ENCODE measurements at places on chromosomes 1 and 21. TPM values are rescaled to one million over a fixed set of nuclear protein-coding genes. Genes with fewer than 3 reads are reported as not detected.

DNA sequence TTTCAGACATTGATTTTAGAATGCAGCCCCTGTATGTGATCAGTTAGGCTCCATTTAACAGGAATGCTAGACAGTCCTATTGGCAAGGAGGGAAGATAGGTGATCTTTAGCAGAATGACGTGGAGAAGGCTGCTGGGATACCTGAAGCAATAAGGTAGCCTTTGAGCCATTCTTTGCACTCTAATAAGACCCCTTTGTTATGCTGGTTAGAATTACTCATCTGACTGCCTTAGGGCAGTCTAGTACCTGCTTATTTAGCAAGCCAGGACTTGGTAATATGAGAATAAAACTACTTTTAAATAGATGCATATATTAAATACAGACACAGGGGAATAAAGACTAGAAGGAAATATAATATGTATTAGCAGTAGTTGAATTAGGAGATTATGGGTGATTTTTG, 29.1 kb downstream of the NGF start:
- DNase-seq, result no peak

DNA sequence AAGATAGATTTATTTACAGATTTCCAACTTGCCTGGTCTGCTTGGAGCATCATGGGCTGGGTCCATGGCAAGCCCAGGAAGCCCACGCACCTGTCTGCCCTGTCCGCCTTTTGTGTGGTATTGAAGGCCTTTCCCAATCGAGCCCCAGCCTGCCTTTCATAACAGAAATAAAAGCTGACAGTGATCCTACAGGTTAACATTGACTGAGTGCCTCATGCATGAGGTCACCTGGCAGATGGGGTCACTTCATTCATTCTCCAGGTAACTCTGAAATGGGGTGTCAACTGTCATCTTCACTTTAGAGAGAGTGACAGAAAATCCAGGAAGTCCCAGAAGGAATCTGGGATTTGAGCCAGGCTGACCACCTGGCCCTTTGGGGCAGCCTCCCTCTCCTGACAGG, 36.3 kb upstream of the CASZ1 start:
- DNase-seq, result no peak

DNA sequence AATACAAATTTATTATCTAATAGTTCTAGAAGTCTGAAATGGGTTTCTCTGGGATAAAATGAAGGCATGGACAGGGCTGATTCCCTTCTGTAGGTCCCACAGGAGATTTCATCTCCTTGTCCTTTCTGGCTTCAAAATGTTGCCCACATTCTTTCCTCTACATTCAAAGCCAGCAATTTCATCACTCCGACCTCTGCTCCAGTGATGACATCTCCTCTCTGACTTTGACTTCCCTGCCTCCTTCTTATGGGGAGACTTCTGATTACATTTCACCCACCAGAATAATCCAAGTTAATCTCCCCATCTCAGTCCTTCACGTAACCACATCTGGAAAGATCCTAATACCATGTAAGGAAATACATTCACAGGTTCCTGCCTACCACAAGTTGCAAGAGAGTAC, 358.0 kb upstream of the C1orf87 start:
- no peak for DNase-seq

GRCh38 chr1:55280731-55281130, 65.6 kb upstream of the USP24 start:
- DNase-seq, result no peak

DNA sequence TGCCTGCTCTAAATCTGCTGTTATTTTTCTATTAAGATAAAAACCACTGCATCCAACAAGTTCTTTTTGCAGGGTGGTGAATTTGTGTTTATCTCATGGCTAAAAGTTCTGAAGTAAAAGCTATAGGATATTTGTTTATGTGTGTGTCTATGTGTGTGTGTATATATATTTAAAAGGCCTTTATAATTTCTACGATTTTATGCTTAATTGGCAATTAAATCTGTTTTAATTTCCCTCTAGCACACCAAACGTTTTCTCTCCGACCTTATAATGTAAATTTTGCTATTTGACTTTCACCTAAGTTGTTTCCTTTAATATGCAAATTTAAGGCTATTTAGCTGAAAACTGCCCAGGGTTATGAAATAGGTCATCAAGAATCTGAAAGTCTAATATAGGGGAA, 19.8 kb upstream of the HPDL start:
- DNase-seq, result no peak

GRCh38 chr1:86468501-86468977, at the start of gene CLCA1:
Gene CLCA1 (plus strand): TSS chr1:86468927. CDS start chr1:86468972, 45 bp downstream.
- DNase-seq, result no peak

- no peak for DNase-seq
These were observed 14.1 kb downstream of the XKR8 start for GRCh38 chr1:27973771-27974416.

GRCh38 chr1:176626572-176627061, 163.6 kb downstream of the PAPPA2 start:
- no peak for DNase-seq

GRCh38 chr1:236251587-236251986, 30.2 kb downstream of the ERO1B start:
- DNase-seq, result no peak

- peak; percentile 57 for DNase-seq
These were observed 25.3 kb downstream of the WLS start for GRCh38 chr1:68206848-68207689.

DNA sequence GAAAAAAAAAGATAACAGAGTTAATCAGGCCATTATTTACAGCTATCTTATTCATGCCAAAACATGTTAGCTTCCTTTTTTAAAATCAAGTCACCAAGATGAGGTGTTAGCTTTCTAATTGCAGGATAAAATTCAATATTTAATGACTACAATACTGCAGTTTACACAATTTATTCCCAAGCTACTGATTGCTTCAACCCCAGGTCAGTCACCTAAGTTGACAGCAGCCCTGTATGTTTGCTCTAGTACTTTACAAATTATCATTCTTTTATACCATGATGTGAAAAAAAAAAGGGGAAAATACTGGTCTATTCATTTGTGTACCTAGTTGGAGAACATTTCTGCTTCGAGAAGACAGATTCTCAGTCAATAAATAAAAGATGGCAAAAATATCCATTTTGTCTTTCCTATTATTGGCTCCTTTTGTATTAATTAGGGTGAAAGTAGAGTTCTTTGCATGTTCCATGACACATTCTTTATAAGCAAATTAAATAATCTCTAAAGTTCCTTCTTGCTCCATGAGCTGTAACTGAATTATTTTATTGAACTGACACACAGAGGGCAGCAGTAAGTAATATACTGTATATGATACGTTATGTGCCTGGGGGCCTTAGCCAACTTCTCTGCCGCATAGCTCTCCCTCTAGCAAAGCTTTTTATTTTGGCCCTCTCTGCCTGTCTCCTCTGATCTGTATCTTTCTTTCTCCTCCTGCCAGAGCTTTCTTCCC, 48.0 kb downstream of the DIPK1A start:
- DNase-seq, result no peak

DNA sequence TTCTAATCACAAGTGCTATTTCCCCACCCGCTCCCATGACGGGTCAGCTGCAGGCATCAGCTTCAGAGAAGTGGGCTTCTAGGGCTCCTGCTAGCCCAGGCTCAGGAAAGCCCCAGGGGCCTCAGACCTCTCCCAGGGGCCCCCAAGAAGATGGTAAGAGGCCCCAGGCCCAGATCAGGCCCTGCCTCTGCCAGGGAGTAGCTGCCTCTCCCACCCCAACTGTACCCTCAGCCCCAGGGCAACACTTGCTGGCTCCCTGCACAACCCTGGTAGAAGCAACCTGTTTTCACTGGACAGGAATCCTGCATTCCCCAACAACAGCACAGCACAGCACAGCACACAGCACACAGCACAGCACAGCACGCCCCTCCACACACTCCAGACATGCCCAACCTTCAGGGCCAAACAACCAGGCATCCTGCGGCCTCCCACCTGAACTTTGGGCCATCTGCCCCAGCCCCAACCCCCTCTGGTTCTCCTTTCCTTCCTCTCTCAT, 6.5 kb downstream of the BLACAT1 start:
- DNase-seq, result no peak

DNA sequence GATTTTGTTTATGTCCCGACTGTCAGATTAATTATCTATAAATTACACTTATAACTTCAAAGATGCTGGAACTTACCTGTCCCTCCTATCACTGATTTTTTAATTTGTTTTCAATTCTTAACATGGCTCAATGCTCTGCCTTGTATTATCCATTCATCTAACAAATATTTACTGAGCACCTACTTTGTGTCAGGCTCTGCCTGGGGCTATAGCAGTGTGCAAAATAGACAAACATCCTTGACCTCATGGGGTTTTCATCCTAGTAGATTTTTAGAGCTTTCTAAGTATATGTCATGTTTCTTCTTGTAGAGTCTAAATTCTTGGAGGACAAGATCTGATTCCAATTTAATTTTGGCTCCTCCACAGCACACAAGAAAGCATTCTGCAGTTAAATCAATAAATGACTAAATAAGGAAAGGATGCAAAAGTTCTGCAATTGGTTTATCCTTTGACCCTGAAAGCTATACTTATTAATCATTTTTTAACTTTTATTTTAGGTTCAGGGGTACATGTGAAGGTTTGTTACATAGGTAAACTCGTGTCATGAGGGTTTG, 10.8 kb upstream of the SMYD2 start:
- DNase-seq, result no peak

- no peak for DNase-seq
These were observed 37.9 kb upstream of the LRIG2 start for GRCh38 chr1:113035086-113035485.

- no peak for DNase-seq
These were observed 126.9 kb upstream of the PLPPR5 start for GRCh38 chr1:99131546-99131945.

GRCh38 chr1:8465692-8466091, 147.8 kb downstream of the SLC45A1 start:
- DNase-seq, result no peak

- no peak for DNase-seq
These were observed 66.6 kb downstream of the BCAR3 start for GRCh38 chr1:93614986-93615581.

GRCh38 chr1:1542766-1543705, 2.6 kb upstream of the TMEM240 start:
- DNase-seq, result no peak

DNA sequence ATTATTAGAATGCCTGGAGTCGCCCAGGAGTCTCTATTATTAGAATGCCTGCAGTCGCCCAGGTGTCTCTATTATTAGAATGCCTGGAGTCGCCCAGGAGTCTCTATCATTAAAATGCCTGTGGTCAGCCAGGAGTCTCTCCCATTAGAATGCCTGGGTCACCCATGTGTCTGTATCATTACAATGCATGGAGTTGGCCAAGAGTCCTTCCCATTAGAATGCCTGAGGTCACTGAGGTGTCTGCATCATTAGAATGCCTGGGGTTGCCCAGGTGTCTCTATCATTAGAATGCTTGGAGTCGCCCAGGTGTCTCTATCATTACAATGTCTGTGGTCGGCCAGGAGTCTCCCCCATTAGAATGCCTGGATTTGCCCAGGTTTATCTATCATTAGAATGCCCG, 66.9 kb downstream of the RNF187 start:
- DNase-seq, result no peak

- no peak for DNase-seq
These were observed 3.6 kb downstream of the NIBAN1 start for GRCh38 chr1:184970691-184971161.

DNA sequence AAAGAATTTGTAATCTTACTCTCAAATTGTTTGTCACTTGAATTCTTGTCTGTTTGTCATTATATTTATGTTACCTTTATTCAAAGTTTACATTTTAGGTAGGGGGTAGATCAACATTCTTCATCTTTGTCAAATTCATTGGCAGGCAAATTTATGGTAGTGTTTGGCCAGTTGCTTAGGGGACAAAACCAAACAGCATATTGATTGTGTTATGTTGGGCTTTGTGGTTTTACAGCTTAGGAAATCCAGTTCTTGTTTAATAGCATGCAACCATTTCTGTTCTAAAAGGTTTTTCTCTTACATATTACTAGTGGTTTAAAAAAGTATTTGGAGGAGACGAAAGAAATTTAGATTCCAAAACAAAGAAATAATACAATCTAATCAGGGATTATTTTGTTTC, 91.4 kb downstream of the HMCN1 start:
- DNase-seq, result no peak

DNA sequence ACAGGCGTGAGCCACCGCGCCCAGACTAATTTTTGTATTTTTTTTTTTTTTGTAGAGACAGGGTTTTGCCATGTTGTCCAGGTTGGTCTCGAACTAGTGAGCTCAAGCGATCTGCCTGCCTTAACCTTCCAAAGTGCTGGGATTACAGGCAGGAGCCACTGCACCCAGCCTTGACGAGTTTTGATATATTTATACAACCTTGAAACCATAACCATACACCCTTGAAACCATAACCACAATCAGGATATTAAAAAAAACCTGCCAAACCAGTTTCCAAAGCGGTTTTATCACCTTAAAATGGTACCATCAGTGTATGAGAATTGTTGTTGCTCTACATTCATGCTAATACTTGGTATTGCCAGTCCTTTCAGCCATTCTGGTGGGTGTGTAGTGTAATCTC, 3.7 kb upstream of the PHACTR4 start:
- DNase-seq, result no peak

Gene TMEM240
- total RNA-seq, result 2.2 TPM

Gene AZIN2
- total RNA-seq, result 0.99 TPM

Gene CDC7
- 5.6 TPM for total RNA-seq

Gene CCDC190
- total RNA-seq, result 3.8 TPM

Gene FLG2
- not detected for total RNA-seq

Gene PDC
- total RNA-seq, result not detected

Gene CD5L
- total RNA-seq, result not detected

Gene ADCY10
- not detected for total RNA-seq

Gene CD53
- total RNA-seq, result not detected

Gene FOXD3
- not detected for total RNA-seq

Gene ATP8B2
- total RNA-seq, result 112 TPM

Gene PRR9
- not detected for total RNA-seq

Gene CLCA4
- not detected for total RNA-seq

Gene LRRN2
- not detected for total RNA-seq
